ENCODE measurements at places on chromosomes 7 and 10. TPM values are rescaled to one million over a fixed set of nuclear protein-coding genes. Genes with fewer than 3 reads are reported as not detected.

Gene AEBP1
- 28.5 TPM for total RNA-seq

Gene CLIP2
- 28.9 TPM for total RNA-seq

Gene VIPR2
- not detected for total RNA-seq

Gene VAX1
- total RNA-seq = not detected

Gene HOXA3
- total RNA-seq = not detected

Gene OR2A7
- total RNA-seq = not detected

Gene LBX1
- under 0.01 TPM for total RNA-seq

Gene TRPV6
- not detected for total RNA-seq

Gene OR2A1
- not detected for total RNA-seq

Gene MAT1A
- total RNA-seq = not detected

Gene C10orf143
- not detected for total RNA-seq

Gene MKX
- total RNA-seq = not detected

Gene MRPS16
- total RNA-seq = 50.2 TPM

Gene PHF14
- total RNA-seq = 12.1 TPM

Gene RAB19
- total RNA-seq = not detected

Gene ADAP1
- 11.4 TPM for total RNA-seq

Gene CYCS
- 35.2 TPM for total RNA-seq

Gene ENKUR
- not detected for total RNA-seq

Gene HMX2
- not detected for total RNA-seq

Gene FLNC
- 131 TPM for total RNA-seq

Gene ASB15
- not detected for total RNA-seq

Gene MBL2
- not detected for total RNA-seq

Gene RSPH10B2
- total RNA-seq = not detected

Gene OR9A2
- total RNA-seq = not detected

Gene ADRA2A
- total RNA-seq = 0.36 TPM

Gene BTBD16
- not detected for total RNA-seq

Gene FBXL13
- total RNA-seq = 0.90 TPM

Gene ELMO1
- 5.8 TPM for total RNA-seq

Gene H2AZ2
- total RNA-seq = 139 TPM

Gene CTAGE8
- not detected for total RNA-seq

Gene ANKRD61
- total RNA-seq = not detected

Gene KLF14
- not detected for total RNA-seq

Gene OGDHL
- 0.49 TPM for total RNA-seq

Gene MRC1
- total RNA-seq = under 0.01 TPM

Data from cardiac atrium fibroblast (primary cell).